GM12892 (cell line): ENCODE measurements at places on chromosomes 11 and 22.

DNA sequence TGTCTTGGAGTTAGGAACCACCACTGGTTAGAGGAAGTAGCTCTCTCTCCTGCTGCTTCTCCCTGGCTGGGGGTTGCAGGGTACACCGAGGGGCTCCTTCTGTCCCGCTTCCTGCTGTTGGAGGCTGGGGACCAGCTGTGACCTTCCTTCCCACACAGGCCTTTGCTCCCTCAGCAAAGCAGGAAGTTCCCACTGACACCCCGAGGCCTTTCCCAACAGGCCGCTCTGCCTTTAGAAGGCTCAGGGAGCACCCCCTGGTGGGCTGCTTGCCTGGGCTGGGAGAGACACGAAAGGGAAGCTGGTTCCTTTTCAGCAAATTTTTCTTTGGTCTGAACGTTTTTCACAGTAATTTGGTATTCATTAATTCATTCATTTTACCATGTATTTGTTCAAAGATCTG lies 527.9 kb upstream of the B3GAT1 start:
- DNase-seq, result no peak

DNA sequence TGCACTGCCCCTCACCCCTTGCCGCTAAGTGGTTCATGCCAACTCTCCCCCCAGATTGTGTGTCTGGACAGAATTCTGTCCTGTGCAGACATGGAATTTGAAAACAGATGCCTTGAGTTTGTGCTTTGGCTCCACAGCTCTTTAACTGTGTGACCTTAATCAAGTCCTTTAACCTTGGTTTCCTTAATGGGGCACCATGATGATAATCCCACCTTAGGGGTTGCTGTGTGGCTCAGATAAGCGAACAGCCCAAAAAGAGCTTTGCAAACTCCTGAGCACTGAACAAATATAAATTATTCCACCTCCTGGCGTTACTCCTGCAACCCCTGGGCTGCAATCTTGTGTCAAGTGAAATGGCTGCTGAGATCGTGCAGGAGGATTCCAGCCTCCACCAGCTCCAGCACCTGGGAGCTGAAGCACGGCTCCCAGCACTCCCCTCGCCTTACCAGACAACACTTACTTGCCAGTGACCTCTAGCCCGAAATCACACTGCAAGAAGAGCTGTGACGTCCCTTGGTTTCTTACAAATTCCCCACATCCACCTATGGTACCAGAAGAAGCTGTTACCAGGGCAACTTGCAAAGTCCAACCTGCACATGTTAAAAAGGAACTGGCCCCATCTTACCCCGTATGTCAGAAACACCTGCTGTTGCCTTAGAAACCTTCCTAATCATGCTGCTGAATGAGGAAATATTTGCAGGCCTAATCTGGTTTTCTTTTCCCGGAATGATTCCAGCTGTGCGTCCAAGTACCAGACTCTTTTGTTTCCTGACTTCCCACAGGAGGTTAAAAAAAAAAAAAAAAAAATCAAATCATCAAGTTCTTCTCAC lies 13.2 kb downstream of the VPS37C start:
- no peak for DNase-seq

GRCh38 chr22:46097268-46097900 lies 52.9 kb upstream of the PPARA start:
- no peak for DNase-seq

DNA sequence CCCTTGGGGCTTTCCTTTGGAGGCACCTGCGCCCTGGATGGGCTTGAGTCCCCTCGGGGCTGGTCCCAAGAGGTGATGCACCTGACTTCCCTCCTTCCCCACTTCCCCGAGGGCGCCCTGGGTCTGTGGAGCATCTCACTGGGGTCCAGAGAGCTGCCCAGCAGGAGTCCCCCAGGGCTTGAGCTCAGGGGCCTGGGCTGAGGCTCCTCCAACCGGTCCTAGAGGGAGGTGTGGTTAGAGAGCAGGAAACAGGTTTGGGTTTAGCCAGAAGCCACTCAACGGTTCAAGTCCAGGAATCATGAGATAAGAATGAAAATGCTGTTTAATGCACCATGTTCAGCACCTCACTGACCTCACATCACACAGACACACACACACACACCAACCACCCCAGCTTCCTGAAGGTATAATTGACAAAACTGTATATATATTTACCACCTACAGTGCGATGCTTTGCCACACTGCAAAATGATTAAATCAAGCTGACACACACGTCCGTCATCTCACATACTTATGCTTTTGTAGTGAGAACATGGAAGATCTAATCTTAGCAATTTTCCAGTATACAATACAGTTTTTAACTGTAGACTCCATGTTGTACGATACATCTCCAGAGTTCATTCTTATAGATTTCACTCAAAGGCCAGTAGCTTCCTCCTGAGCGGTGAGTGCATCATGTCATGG lies 628 bp upstream of the IGLL1 start:
- DNase-seq, result no peak

DNA sequence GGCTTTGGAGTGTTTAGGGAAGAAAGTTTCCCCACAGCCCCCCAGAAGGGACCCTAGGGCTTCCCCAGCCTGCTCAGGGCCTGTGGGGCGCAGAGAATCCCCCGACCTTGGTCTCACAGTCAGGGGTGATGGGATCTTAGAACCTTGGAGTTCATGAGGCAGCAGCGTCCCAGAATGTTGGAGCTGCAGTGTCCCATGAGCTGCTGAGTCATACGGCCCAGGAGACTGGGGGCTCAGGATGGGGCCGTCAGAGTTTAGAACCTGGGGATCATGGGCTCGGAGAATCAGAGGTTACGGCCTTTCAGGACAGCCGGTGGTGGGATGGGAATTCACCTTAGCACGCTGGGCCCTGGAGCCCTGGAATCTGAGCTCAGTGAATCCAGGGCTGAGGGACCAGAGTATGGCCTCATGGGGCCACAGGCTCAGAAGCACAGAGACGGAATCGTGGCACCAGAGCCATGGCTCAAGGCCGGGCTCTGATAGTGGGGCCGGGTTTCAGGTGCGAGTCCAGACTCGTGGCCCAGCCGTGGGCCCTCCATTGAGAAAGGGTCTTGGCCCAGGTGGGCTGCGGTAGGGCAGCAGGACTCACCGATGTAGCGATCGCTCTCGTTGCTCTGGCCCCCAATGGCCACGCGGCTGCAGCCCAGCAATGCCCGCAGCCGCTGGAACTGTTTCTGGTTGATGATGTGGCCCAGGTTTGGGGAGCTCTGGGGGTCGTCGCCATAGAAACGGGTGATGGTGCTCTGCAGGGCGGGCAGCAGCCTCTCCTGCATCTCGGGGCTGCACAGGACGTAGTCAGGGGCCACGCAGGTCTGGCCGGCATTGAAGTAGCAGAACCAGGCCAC lies 9.5 kb downstream of the ALDH3B2 start:
- no peak for DNase-seq

DNA sequence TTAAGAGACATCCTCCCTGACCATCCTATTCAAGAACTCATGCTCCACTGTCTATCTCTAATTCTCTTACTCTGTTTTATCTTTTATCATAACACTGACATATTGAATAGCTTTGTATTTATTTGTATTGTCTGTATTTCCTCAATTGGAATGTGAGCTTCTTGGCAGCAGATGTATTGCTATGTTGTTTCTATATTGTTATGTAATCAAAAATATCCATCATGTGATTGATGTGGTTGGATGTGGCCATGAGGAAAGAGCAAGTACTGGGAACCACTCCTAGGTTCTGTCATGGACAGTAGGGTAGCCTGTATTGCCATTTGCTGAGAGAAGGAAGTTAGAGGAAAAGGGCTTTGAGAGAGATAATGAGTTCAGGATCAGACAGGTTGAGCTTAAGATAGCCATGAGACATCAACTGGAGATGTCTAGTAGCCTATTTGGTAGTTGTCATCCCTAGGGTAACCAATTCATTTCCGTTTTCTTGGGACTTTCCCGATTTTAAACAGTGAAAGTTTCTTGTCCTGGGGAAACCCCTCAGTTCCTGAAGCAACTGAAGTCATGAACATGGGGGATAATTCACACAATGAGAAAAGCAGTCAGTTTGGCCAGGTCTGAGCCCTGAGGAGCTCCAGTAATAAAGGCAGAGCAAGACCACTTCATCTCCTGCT lies 404.5 kb downstream of the INSC start:
- no peak for DNase-seq

DNA sequence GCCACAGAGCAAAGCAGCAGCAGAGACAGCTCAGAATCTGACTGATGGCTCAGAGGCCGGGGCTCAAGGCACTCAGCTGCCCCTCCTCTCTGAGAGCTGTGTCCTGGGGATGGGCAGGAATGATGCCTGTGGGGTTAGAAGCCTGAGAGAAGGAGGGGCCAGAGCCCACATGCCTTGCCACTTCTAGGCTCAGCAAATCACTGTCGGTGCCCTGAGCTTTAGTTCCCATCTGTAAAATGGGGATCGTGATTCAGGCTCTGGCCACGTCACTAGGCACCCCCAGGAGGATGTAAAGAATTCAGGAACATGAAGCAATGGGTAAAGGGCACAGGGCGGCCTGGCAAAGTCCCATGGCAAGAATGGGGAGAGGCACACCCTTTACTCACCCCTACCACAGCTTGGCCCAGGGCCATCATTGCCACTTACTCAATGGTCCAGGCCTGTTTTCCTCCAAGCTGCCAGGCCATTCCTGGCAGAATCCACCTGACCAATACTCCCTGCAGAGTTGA lies 3.4 kb upstream of the CDC42EP2 start:
- no peak for DNase-seq

- no peak for DNase-seq
Observed at GRCh38 chr11:95716266-95716665, 73.3 kb downstream of the FAM76B start.

- no peak for DNase-seq
Observed at GRCh38 chr11:17811352-17811751, 76.8 kb downstream of the KCNC1 start.

DNA sequence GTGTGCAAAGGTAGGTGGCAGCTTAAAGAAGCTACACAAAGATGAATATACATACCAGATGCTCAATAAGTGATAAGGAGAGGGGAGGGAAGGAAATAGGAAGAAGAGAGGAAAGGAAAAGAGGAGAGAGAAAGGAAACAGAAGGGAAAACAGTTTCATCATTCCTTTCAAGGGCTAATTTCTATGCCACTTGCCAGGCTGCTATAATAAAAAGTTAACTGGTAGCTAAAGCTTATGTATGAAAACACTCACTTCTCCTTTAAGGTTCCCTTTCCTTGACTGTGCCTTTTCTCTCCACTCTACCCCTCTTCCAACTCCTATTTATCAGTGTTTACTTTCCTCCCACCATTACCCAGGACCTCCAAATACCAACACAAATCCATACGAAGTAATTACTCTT lies 347.9 kb downstream of the DLG2 start:
- DNase-seq, result no peak

GRCh38 chr11:100434821-100435641 lies 252.1 kb upstream of the ARHGAP42 start:
- DNase-seq, result no peak

- no peak for DNase-seq
Observed at GRCh38 chr11:31247321-31247720, 122.2 kb downstream of the DCDC1 start.

- peak; percentile 83 for DNase-seq
Observed at GRCh38 chr22:46803031-46803880, 40.8 kb downstream of the TBC1D22A start.

DNA sequence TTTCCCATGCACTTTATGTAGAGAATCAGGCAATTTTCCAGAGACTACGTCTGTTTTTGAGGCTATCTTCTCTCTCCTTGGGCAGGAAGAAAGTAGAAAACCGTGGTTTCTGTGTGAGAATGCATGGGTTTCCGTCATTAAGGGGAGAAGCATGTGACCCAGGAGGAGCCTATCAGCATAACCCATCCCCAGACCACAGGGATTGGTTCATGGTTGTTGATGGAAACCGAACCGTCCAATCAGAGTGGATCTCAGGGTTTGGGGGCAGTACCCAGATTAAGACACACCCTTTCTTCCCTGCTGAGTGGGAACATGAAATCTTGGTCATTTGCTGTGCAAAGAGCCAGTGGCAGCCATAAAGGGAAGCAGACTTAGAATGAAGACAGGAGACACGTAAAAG lies 517.8 kb downstream of the MN1 start:
- no peak for DNase-seq

DNA sequence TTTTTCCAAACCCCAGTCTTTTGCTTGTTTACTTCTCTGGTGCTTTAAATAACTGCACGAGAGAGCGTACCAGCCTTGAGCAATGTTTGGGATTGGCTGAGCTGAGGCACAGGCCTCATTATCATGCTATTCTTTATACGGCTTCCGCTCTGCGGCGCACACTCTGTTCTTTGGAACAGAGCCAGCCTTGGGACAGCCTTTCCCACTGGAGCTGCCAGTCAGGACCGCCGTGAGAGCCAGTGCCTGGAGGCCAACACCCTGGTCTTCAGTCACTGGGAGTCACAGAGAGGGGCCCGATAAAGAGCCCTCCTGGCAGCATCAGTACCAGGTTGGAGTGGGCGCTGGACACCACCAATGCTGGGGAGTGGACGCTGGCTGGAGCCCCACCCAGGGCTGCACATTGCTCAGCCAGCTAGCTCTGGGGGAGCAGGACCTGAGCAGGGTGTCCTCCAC lies 125.6 kb downstream of the BCR start:
- no peak for DNase-seq

- DNase-seq, result no peak
Observed at GRCh38 chr22:45968751-45969413, 8.1 kb downstream of the WNT7B start.

- DNase-seq, result no peak
Observed at GRCh38 chr11:110148775-110149744, 55.9 kb downstream of the ZC3H12C start.

DNA sequence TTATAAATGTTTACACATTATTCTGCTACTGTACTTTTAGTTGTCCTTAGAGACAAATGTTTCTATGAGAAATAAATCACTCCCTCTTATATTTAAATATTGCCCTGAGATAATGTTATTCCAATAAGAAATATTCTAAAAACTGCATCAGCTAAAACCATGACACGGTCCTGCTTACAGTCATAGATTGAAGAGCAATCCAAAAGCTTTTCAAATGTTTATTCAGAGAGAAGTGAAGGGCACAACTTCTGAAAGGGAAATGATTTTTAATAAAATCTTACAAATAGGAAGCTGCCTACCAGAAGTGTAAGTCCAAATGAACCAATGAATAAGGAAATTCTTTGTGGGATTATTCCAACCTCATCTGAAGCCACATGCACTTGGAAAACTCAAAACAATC lies 49.2 kb downstream of the STK33 start:
- no peak for DNase-seq

GRCh38 chr22:25038771-25039170 lies 86.3 kb downstream of the KIAA1671 start:
- no peak for DNase-seq
